CD4-positive, alpha-beta T cell treated with Interleukin-17A for 1 hour (primary cell): ENCODE measurements at places on chromosomes 16 and 17.

DNA sequence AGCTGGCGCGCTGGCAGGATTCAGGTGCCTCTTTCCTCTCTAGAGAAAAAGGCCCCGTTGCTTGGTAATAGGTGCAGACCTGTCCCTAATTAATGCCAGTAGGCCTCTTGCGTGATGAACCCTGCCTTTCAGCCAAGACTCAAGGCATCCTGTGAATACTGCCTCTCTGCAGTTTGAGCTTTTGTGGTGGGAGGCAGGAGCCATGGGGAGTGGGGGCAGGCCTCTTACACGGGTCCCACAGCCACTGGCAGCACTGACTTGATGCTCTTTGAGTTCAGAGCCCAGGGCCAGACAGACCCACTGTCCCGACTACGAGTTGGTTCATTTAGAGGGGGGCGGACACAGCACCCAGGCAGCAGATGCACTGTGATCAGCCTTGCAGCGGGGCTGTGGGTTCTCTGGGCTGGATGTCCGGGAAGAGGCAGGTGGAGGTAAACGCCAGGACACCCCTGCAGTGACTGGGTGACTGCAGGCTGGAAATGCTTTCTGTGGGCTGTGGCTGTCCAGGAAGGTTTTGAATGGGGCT lies 237.0 kb downstream of the SEC14L1 start:
- no peak for DNase-seq

DNA sequence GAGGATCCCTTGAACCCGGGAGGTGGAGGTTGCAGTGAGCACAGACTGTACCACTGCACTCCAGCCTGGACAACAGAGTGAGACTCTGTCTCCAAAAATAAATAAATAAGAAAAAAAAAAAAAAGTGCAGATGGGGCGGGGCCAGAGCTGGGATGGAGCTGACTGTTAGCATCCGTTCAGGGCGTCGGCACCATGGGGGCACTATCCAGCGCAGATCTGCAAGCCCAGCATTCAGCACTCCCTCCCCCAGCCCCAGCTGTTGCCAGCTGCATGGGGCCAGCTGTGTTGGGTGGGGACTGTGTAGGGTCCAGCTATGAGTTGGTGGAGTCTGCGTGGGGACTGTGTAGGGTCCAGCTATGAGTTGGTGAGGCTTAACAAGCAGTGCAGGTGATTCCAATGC lies 13.3 kb downstream of the GPRC5C start:
- DNase-seq, result no peak

DNA sequence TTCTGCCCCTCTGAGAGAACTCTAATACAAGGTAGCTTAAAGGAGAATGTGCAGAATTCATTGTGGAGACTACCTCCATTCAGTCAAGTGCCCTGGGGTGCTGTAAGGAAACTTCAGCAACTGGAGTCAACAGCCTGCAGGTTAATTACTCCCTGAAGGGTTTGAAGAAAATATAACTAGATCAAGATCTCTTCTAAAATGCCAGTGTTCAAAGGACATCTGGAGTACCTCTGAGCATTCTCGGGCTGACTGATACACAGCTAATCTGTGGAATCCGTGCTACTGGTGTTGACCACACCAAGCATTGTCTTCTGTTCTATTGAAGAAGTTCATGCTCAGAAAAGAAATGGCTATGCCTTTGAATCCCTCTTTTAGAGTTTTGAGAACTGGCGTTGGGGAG lies 11.5 kb upstream of the ATXN1L start:
- DNase-seq, result no peak

DNA sequence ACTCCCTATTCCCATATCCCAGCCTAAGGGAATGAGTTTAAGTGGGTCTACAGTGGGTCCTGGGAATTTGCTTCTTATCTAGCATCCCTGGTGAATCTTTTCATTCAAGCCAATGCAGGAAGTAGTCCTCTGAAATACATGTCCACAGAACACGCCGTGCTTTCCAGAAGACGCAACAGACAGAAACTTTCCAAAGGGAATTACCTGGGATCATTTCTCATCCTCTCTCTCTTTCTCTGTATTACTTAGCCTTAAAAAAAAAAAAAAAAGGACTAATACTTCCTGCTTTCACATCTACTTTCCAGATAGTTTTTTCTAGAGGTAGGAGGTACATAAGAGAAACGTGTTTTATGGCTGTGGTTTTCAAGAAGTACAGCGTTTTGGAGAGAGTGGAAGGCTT lies 499.0 kb downstream of the MAF start:
- DNase-seq, result no peak

- no peak for DNase-seq
These were observed 258.4 kb downstream of the C16orf95 start for GRCh38 chr16:87058728-87059250.

- DNase-seq, result no peak
These were observed 8.0 kb downstream of the TNRC6A start for GRCh38 chr16:24737391-24737871.

- DNase-seq, result no peak
These were observed 229.5 kb downstream of the PRKCA start for GRCh38 chr17:66531851-66532295.

- no peak for DNase-seq
These were observed 486.5 kb downstream of the TMEM114 start for GRCh38 chr16:8103649-8104289.

DNA sequence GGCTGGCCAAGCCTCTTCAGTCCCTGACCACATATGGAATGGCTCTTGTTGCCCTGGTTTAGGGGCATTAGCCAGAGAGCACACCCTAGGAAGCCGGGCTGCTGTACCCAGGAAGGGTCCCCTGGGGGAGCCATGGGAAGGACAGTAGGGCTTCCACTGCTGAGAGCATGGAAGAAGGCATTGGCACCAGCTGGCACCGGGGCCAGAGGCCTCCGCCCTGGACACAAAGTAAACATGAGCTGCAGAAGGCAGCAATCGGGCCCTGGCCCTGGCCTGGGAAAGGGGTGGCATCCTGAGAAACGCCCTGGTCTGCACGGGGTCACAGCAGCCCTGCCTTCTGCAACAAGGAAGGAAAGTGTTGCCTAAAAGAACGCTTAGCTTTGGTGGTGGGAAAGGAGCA lies 49.4 kb downstream of the VAC14 start:
- no peak for DNase-seq

- no peak for DNase-seq
These were observed 105.4 kb downstream of the ZNF423 start for GRCh38 chr16:49750341-49751000.

DNA sequence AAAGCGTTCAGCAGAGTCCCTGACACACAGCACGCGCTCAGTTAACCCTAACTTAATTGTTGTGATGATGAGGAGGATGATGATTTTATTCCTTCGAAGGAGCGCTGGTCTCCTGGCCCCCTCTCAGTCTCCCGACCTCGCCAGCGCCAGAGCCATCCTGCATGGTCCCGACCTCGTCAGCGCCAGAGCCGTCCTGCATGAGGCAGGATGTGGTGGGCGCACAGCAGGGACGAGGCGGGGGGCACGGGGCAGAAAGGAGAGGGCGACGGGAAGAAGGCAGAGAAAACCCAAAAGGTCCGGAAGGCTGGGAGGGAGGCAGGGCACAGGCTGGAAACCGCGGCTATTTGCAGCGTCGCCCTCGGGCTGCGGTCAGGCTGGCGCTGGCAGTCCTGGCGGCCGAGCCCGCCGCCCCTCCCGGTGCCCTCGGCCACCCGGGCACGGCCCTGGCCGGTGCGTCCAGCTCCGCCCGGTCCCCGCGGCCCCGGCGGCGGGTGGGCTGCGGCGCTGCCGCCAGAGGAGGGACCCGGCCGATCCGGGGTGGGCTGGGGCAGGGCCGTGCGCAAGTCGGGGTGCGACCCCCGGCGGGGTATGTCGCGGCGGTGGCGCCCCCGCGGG lies 3.0 kb upstream of the TAC4 start:
- DNase-seq, result peak; percentile 14

DNA sequence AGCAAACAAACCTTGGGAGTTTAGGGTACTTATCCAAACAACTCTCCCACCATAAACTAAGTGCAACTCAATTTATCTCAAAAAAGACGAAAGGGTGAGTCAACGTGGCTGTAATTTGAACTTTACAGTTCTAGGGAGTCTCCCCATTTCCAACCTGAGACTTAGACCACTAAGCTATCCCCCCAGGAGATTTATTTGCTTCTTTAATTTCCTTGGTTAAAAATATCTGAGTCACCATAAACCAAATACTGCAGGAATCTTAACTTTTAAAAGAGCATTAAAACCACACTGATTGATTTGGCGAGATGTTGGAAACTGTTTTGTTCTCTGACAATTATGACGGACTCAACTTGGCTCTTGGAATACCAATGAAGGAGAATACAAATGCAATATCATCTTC lies 299.3 kb upstream of the SOX9 start:
- DNase-seq, result no peak

GRCh38 chr17:76145231-76146052 lies 4.4 kb upstream of the FOXJ1 start:
- peak; percentile 66 for DNase-seq

DNA sequence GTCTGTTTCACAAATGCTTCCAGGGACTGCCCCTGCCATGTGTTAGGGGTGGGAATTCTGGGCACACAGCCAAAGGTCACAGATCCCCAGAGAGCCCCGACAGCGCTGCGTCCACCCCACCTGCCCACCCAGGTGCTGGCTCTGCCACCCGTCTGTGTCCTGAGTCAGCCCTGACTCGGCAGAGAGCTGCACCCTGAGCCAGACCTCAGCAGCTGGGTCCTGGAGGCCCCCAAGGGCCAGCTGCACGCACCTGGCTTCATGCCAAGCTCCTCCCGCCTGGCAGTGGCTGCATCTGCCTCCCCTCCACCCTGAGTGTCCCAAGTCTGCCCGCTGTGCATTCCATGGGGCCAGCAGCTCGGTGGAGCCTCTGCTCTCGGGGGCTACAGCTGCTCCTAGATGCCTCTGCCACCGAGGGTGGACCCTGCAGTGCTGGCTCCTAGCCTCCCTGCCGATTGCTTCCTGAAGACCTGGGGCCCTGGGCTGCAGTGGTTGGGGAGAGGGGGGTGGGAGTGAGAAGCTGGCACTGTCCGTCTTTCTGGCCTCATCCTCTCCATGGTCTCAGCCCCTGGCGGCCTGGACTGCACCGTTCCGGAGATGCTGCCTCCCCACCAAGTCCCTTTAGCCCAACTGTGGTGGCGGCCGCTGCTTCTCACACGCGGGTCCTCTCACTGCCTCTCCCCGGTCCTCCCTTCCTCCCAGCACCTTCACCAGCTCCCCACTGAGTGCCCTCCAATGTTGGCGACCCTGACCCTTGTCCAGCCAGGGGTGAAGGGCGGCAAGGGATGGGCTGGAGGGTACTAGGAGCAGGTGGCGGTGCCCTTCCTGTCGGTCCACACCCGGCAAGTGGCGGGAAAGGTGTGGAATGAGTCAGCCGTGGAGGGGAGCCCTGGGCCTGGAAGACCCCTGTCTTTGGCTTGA lies 3.0 kb downstream of the SECTM1 start:
- no peak for DNase-seq

DNA sequence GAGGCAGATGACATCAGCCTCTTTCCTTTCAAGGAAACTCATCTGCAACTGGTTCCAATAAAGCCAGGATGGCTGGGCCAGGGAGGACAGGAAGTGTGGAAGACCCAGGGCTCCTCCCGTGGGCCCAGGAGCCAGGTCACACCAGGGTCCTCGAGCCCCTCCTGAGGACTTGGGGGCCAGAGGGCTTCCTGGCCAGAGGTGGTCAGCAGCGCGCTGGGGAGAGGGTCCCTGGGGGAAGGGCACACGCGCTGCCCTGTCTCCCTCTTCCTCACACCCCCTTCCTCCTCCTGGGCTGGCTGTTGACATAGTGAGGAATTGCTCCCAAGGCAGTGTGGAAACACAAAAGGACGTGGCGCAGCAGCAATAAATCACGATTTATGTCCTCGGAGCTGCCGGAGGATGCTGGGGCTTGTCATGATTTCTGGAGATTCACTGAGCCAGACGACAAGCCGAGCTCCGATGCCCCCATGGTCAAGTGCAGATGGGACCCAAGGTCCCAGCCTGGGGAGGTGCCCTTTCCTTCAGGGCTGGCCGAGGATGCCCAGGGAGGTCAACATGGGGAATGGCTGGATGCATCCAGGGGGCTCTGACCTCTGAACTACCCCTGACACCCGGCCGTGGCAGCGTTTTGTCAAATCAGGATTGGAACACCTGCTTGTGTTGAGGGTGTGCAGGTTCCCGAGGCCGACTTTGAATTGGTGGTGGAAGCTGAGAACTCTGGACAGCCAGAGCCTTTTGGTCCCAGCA lies 152.6 kb downstream of the IRF8 start:
- DNase-seq, result no peak

GRCh38 chr17:68699936-68700335 lies 98.8 kb upstream of the FAM20A start:
- DNase-seq, result no peak

GRCh38 chr16:46970089-46970488 lies 3.4 kb downstream of the DNAJA2 start:
- no peak for DNase-seq

DNA sequence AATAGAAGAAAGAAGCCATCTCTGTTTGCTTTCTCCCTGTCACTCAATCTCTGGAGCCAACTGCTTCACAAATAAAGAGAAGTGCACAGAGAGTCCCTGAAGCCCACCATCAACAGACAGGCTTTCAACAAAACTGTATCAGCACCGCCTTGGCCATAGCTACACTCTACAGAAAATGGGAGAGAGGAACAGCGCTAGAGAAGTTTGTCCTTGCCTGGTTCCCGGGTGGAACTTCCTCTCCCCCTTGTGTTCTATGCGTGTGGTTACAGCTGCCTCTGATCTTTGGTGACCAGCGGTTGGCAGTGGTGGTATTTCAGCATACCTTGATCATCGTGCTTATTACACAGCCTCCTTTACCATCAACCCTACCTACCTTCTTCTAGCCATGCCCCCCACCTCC lies 91.4 kb upstream of the CCL2 start:
- no peak for DNase-seq

DNA sequence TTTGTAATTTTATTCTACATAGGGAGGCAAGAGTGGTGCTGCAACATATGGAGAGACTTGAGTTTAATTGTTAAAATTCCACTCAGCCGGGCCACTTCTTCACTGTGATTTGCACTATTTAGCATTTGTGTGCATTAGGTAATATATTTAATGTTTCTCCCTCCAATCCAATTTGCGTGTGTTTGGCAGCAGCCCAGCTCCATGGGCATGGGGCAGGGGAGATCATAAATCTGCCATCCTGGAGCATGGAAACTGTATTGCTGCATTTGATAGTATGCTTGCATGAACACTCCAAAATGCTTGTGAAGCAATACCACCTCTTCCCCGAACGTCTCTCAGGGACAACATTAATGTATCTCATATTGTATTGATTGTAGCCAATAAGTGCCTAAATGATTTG lies 339.1 kb upstream of the RBFOX1 start:
- DNase-seq, result no peak

- DNase-seq, result no peak
These were observed 1.3 kb downstream of the SERPINF1 start for GRCh38 chr17:1762901-1763898.
